ENCODE measurements at places on chromosomes 3 and 15.
A peak's percentile ranks its signal among the peaks of the same experiment; 100 is the strongest.

GRCh38 chr3:28903171-28903601, 377.7 kb upstream of the RBMS3 start:
- peak; percentile 3 for DNase-seq

GRCh38 chr3:181929501-181929900, 217.8 kb downstream of the SOX2 start:
- no peak for DNase-seq

GRCh38 chr15:54564166-54564565, 585.9 kb downstream of the UNC13C start:
- no peak for DNase-seq

DNA sequence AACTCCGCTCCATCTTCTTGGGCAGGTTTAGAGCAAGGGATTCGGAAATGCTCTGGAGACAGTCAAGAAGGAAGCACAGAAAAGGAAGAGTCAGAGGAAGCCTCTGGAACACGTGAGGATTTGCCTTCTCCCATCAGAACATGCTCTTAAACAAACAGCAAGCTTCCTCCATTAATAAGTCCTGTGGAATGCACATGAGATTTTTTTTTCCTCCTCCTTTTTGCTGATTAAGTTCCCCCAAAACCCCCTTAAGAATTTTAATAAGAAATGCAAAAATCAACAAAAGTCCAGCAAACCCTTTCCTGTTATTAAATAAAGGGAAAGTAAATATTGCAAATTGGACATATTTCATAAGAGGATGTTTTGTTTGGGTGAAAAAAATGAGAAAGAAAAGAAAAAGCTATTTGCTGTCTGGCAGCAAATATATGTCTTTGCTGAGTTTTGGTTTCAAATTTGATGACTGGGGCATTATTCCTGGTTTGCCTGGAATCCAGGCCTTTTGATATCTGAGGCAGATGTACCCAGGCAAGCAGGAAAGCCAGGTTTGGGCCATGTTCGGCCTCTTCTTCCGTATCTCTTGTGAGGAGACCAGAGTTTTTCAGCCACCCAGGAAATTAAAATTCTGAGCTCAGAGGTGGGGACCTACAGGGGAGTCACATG, 7.9 kb upstream of the TSEN2 start:
- DNase-seq = no peak

DNA sequence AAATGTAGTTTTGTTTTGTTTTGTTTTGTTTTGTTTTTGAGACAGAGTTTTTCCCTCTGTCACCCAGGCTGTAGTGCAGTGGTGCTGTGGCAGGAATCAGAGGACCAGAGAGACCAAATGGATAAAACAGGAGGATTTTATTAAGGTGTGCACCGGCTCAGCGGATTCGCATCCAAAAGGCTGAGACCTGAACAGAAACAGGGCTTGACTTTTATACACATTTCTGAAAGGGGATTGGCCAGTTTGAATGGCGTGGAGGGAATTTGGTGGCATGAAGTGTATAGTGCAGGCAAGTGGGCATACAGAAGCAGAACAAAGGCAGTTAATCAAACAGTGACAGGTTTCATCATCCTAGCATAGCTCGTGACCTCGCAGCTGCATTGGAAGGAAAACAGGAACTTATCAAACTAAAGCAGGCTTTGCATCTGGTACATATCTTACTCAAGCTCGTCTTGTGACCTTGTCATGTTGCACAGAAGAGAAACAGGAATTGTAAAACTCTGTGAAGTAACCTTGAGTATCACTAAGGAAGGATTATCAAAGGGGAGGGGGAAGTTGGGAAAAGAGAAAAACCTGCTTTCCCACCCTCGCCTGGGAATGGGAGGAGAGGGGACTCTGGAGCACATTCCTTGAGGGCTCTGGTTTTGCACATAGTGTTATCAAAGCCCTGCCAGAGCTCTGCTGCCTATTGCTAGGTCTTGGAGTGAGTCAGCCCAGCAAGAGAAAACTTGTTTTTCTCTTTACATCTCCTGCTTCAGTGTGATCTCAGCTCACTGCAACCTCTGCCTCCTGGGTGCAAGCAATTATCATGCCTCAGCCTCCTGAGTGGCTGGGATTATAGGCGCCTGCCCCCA, 38.5 kb downstream of the C3orf62 start:
- DNase-seq = peak; percentile 64

DNA sequence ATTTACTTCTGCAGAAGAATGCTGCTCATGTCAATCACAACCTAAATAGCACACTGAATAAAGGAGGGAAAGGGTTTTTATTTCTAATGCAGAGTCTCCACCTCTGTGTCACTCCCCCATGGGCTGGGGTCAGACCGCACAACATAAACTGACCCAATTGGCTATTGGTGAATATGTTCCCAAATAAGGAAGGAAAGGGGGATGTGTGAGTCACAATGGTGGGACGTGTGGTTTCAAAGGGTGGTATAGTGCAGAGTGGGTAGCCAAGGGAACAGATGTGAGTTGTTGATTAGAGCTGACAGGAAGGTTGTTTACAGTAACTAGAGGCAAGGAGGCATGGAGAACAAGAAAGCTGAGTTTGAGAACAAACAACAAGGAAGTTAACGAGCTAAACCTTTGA, 491.8 kb downstream of the ZPLD1 start:
- no peak for DNase-seq

- no peak for DNase-seq
These were observed 20.1 kb upstream of the GLCE start for GRCh38 chr15:69140306-69140705.

- DNase-seq = no peak
These were observed 1.8 kb upstream of the SLC38A3 start for GRCh38 chr3:50203113-50203808.

GRCh38 chr15:70617076-70617910, 146.1 kb downstream of the UACA start:
- DNase-seq = no peak

GRCh38 chr3:172328282-172328681, 120.0 kb downstream of the GHSR start:
- no peak for DNase-seq

- no peak for DNase-seq
These were observed 33.9 kb upstream of the CDIN1 start for GRCh38 chr15:36545467-36545992.

DNA sequence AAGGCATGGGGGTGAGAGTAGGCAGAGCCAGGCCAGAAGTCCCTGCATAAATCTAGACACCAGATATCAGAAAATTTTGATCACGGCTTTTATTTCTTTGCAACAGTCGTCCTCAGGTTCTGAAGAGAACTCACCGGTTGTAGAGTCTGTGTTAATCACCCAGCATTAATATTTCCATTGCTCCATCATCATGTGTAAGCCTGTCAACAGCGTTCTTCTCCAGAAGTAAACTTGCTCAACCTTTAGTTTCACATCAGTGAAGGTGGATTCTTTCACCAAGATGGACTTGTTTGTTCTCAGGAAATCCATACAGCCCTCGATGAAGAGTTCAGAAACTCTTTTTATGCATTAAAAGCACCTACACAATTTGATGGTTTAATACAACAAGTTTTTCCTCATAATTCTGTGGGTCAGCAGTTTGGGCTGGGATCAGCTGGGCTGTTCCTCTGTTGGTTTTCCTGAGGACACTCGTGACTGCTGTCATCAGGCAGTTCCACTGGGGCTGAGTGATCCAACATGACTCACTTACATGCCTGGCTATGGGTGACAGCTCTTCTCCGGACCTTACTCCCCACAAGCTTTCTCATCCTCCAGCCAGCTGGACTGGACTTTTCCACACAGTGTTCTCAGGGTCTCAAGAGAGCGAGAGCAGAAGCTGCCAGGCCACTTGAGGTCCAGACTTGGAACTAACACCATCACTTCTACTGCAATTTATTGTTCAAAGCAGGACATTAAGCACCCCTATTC, 303.4 kb downstream of the ZNF621 start:
- no peak for DNase-seq

DNA sequence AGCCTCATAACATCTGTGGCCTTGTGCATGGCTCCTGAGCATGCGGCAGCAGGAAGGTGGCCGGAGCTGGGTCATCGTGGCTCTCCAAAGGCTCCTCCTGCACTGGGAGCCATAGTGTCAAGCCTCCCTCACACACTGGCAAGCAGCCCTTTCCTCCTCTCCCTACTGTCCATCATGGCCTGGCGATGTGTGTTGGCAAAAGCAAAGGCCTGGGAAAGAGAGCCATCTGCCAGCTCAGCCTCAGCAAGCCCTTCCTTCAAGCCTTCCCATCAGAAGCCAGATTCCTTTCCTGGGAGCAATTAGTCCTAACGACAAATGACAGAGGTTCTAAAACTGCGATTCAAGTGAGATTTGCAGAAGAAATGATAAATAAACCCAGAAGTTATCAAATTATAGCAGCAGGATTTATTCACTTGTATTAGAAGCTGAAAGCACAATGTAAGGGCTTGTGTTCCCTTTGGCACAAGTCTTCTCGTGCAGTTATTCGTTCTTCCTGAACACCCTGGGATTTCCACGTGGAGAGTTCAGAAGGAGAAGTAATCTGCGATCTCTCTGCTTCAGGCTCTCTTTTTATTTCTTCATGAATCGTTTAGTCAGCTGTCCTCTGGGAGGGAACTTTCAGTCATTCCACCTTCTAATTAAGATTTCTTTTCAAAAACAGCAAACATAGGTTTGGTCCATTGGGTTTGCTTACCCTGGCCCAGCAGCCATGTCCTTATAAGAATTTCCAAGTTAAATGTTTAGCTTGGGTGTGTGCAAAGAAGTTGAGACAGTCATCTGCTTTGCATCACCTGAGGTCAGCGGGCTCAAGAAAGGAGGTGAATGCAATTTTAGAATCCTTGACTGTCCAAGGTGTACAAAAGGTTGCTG, 110.3 kb upstream of the TMC3 start:
- DNase-seq = no peak

DNA sequence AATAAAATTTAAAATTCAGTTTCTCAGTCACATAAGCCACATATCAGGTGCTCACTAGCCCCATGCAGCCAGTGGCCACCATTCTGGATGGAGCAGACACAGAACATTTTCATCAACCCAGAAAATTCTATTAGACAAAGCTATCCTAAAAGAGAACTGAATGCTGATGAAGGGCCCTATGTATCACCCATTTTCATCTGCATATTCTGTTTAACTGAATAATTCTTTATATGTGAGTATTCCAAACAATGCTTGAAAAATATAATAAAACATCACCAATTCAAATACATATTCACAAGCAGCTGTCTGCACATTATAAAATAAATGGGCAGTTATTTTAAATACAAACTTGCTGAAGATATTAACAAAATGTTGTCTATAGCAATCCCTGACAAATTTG, 14.2 kb upstream of the CFAP44 start:
- no peak for DNase-seq

DNA sequence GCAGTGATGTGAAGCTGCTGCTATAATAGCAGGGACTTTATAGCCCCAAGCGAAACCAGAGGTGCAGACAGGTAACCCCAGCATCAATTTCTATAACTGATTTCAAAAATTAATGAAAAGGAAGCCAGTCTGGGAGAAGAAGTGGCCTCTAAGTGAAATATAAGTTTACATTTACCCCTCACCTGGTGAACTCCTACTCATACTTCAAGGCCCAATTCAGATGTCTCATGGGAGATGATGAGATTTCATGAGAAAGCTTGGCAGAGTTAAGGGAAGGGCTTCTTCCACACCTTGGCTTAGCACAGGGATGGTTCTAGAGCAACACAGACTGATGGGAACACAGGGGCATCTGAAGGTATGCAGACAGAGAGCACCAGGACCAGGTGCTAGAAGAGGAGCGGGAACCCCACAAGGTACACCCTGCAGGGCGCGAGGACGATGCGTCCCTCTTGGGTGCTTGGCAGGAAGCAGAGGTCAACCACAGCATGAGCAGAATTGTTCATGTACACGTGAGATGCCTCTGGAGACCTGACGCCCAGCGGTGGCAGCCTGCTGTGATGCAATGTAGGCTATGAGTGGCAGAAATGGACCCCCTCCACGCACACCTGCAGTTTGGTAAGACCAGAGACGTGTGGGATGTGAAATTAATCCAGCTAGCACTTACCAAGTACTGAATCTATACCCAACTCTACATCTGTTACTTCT, 102.9 kb downstream of the SRGAP3 start:
- DNase-seq = no peak

GRCh38 chr3:57918123-57918837, 89.9 kb upstream of the FLNB start:
- DNase-seq = no peak

DNA sequence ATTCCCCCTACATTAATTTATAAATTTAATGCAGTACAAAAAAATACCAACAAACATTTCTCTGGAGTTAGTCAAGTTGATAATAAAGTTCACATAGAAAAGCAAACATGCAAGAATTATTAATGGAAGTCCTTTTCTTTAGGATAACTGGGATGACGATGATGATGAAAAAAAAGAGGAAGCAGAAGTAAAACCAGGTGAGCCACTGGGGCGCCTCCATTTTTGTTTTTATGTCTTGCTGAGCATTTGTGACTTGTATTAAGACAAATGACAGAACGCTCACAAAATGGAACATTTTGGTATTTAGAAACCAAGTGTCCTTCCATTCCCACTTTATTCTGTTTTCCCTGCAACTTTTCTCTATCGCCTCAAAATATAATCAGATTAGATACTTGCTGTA, 13.8 kb downstream of the EIF3J start:
- no peak for DNase-seq

GRCh38 chr15:74343797-74344127, 23.7 kb downstream of the CYP11A1 start:
- DNase-seq = no peak

- DNase-seq = no peak
These were observed 435.6 kb downstream of the MECOM start for GRCh38 chr3:169227911-169228310.

- no peak for DNase-seq
These were observed 193.8 kb downstream of the SCAPER start for GRCh38 chr15:76711351-76711827.

GRCh38 chr15:65827065-65827464, 35.0 kb upstream of the DENND4A start:
- no peak for DNase-seq

GRCh38 chr3:66394019-66394752, 106.6 kb downstream of the LRIG1 start:
- DNase-seq = peak; percentile 92

DNA sequence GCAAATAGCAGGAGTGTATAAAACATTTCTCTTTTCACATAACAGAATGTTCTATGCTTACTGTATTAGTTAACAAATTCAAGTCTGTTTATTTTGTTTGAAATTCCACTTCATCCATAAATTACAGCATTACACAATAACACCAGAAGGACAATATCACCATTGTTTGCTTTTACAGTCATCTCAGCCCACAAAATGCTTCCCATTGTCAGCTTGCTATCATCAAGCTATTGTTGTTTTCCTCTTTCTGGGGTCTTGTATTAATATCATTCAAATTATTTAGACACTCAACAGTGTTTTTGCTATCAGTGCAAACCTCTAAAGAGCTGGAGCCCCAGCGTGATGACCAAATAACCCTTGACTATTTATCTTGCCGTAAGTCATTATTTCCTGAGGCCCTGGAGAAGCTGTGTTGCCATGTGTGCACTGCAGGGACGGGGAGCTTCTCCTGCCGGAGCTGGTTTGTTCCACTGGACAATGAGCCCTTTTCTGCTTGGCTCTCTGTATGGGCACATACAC, 1.1 kb downstream of the SAMMSON start:
- DNase-seq = no peak

Measured in T-helper 2 cell (primary cell).